ENCODE measurements at places on chromosomes 6 and 20.

DNA sequence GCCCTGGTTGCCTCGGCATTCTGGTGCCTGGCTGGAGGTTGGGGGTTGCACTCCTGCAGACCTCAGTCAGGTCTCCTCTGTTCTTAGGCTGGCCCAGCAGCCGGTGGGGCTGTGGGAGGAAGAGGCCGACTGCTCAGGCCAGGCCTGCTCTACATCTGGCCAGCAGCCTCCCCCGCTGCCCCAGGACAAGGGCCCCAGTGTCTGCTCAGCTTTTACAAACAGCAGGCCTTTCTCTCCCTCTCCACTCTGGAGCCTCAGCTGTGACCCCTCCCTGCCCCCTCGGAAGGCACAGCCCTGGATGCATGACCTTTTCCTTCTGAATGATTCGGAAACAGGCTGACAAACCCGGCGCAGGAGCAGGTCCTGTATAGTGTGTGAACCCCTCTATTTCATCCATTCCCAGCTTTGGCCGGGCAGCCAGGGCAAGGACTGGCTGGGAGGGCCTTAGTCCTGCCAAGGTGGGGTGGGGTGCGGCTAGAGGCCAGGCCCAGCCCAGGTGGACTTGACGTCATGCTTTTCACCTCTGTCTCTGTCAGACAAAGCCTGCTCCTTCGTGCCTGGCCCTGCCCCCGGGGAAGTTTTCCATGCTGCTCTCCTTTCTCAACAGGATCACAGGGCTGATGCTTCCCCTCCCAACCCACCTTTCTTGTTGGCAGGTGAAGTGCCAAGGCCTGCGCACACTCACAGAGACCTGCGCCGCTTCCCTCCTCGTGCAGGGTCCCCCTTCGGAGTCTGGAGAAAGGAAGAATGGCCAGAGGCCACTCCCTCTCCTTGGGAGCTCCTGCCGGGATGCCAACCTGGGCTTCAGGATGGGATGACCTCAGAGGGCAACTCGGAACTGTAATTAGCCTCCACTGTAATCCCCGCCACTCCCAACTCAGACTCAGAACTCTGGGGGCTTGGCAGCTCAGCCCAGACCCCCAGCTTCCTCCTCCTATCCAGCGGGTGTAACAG lies 10.1 kb upstream of the ITPR3 start:
- no peak for DNase-seq

GRCh38 chr20:10505827-10506226 lies 70.7 kb downstream of the SLX4IP start:
- DNase-seq = peak; percentile 86

- no peak for DNase-seq
These were observed 168.0 kb upstream of the NOX3 start for GRCh38 chr6:155623450-155624178.

GRCh38 chr6:4262526-4262925 lies 127.2 kb upstream of the ECI2 start:
- peak; percentile 71 for DNase-seq

DNA sequence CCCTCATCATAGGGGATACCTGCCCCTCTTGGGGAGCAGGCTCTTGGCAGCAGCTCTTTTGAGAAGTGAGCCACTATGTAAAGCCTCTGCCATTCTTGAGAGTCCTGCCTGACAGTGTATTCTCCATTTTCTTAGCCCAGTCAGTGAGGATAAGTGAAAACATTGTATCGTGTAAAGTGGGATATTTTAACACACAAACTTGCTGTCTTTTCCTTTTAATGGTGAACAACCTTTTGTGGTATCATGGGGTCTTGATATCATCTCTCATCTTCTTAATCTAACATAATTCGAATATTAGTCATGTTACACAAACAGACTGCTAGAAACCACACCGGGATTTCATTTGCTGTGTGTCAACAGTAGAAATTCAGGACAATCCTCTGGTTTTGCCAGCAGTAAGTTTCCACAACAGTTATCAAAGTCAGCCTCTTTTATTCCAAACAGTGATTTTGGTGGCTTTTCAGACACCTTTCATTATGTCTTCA lies 136.2 kb downstream of the HIVEP1 start:
- no peak for DNase-seq

- DNase-seq = no peak
These were observed 139.2 kb upstream of the PLN start for GRCh38 chr6:118408863-118409262.

- no peak for DNase-seq
These were observed 119.3 kb upstream of the NAA20 start for GRCh38 chr20:19897891-19898290.

DNA sequence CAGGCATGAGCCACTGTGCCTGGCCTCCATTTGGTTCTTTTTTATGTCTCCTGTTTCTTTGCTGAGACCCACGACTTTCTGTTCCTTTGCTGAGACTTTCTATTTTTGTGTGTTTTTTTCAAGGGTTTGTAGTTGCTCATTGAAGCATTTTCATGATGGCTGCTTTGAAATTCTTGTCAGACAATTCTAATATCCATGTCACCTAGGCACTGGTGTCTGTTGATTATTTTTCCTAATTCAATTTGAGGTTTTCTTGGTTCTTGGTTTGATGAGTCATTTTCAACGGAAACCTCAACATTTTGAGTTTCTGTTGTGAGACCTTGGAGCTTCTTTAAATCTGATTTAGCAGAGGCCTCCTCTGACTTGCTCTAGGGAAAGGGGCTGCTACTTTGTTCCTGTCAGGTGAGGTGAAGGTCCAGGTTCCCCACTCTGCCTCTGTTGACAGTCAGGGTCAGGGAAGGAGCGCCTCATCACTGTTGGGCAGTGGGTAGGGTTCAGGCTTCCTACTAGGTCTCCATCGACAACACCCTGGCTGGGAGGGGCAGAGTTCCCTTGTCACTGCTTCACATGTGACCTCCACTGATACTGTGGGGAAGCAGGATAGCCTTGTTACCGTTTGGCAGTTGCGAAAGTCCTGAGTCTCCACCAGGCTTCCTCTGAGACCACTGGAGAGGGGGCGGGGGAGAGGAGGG lies 67.2 kb upstream of the RNF24 start:
- peak; percentile 79 for DNase-seq

DNA sequence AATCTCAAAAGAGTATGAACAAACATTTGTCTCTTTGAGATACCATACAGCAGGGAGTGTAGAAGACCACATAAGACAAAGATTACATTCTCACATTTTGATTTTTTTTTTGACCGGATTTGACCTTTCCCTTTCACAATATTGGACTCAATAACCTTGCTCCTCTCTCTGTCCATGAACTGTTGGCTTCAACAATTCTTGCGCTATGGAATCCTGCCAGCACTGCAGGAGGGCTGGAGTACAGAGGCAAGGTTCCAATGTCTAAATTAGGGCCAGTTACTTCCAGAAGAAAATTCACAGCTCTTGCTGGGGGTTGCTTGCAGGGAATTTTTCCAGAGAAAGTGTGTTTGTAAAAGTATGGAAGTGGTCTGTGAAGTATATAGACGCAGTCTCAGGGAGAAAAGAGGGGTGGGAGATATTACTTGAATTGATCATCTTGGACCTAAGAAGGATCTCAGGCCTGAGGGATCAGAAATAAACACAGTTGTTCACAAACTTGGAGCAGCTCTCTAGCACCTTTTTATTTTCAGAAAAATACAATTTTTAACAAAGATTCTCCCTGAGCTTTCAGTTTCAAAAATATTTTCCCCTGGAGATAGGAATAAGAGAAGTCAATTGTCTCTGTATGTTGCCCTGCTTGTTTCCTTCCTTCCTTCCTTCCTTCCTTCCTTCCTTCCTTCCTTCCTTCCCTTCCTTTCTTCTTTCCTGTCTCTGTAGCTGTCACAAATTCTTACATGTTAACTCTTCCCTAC lies 765.9 kb downstream of the BCKDHB start:
- peak; percentile 94 for DNase-seq

DNA sequence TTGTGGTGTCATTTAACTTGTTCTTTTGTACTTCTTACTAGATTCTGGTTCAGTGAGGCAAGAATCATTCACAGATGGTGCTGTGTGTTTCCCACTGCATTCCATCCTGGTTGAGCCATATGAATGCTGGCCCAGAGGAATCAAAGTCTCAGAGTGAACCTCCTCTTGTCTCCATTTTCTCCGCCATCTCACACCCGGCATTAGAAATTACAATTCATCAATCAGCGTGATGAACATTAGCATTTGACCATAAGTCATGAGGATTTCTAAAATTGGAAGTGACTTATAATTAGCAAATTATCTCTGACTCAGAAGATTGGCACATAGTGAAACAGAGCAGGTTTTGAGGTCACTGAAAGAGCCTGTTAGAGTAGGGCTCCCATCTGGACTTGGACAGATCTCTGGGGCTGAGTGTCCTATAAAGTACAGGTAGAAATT lies 25.2 kb downstream of the TNFAIP3 start:
- DNase-seq = no peak

- DNase-seq = no peak
These were observed 108.1 kb upstream of the DUSP22 start for GRCh38 chr6:184161-184700.
